HS-27A (cell line): ENCODE measurements at places on chromosomes 11 and 22.

- no peak for DNase-seq
These were observed 160.7 kb downstream of the ARHGAP42 start for GRCh38 chr11:100847696-100848216.

DNA sequence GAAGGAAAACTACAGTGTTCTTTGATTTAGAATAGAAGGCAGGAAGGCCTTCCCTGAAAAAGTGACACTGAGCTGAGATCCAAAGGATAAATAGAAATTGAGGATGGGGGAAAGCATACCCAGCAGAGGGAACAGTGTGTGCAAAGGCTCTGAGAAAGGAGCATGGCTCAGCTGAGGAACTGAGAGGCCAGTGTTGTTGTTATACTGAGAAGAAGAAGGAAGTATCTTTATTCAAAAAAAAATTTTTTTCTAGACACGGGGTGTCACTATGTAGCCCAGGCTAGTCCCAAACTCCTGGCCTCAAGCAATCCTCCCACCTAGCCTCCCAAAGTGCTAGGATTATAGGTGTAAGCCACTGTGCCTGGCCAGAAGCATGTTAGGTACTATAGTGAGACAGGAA lies 3.5 kb upstream of the PIK3C2A start:
- DNase-seq = no peak

DNA sequence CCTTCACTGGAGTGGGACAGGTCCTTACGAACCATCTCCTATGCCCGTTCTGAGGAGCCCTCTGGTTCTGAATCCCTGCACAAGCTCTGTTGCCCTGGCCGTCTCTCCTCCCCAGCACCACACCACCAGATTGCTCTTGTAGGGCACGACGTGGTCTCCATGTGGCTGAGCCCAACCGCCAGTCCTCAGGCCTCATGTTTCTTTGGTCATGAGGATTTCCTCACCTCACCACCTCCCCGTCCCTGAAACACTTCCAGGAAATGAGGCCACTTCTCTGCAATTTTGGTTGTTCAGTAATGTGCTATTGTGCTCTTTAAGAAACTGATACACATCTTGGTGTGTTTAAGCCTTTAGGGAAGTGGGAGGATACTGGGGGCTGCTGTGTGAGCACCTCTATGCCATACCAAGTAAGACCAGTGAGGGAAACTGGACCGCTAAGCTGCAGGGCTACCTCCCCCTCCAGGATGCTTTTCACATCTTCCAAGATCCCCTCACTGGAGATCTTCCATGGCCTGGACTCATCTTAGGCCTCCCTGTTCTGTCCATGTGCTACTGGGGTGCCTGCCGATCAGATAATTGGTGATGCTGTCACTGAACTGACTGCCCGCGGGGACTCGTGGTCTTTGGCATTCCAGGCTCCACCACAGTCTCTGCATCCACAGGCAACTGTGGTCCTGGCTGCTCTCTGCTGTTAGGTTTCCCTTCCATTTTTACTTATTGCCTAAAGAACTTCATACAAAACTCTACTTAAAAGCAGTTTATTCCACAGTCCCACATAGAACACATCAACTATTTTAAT lies 21.9 kb downstream of the DRICH1 start:
- DNase-seq = no peak

DNA sequence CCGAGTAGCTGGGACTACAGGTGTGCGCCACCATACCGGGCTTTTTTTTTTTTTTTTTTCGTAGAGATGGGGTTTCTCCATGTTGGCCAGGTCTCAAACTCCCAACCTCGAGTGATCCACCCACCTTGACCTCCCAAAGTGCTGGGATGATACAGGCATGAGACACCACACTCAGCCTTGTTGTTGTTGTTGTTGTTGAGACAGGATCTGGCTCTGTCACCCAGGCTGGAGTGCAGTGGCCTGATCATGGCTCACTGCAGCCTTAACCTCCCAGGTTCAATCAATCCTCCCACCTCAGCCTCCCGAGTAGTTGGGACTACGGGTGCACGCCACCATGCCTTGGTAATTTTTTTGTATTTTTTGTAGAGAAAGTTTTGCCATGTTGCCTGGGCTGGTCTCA lies 23.4 kb upstream of the CLDN5 start:
- DNase-seq = no peak

- DNase-seq = no peak
These were observed 77.0 kb downstream of the CD44 start for GRCh38 chr11:35215945-35216344.

DNA sequence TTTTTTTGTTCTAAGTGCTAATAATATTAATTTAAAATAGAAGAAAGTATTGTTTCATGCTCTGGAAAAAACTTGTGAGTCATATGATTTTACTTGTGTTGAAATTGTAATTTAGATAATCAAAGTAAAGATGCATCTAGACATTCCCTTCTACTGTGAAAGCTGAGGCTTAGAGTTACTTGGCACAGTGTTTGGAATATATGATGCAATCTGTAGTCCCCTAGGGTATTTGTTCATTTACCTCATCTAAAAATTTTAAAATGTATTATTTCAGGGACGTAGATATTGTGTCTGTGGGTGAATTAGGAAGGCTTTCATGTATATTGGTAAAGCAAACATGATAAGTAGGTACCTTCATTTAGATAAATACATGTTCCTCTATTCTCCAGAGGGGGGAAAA lies 793.5 kb upstream of the CNTN5 start:
- DNase-seq = no peak

- DNase-seq = peak; percentile 38
These were observed 28.0 kb downstream of the ZC3H12C start for GRCh38 chr11:110121204-110121603.

- DNase-seq = no peak
These were observed 150.1 kb downstream of the TENM4 start for GRCh38 chr11:79290761-79291160.

DNA sequence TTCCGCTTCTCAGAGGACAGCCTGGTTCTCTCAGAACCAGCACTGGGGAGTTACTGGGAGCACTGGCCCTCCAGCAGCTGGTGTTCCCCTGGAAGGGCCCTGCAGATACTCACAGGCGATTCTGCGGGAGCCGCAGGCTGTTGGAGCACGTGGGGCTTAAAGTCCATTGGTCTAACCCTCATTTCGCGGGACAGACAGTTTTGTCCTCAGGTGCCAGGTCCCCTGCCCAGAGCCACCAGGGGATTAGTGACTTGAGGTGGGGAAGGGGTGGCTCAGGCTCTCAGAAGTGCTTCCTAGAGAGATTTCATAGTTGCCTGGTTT lies 53.9 kb downstream of the CACNA1I start:
- DNase-seq = no peak

DNA sequence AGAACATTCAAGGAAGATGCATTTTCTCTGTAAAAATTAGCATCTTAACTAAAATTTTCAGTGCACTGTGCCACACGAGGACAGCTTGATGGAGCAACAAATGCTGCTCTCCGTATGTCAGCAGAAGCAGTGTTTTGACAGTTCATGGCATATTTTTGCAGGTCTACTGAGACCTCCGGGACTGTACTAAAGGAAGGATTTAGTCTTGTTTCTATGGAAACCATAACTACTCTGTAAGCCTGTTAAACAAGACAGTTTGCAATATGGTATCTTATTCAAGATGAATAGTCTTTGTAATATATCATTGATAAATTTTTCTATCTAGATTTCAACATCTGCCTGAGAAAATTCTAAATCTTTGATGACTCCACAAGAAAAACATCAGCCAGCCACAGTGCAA lies 184.0 kb upstream of the GUCY1A2 start:
- DNase-seq = no peak

DNA sequence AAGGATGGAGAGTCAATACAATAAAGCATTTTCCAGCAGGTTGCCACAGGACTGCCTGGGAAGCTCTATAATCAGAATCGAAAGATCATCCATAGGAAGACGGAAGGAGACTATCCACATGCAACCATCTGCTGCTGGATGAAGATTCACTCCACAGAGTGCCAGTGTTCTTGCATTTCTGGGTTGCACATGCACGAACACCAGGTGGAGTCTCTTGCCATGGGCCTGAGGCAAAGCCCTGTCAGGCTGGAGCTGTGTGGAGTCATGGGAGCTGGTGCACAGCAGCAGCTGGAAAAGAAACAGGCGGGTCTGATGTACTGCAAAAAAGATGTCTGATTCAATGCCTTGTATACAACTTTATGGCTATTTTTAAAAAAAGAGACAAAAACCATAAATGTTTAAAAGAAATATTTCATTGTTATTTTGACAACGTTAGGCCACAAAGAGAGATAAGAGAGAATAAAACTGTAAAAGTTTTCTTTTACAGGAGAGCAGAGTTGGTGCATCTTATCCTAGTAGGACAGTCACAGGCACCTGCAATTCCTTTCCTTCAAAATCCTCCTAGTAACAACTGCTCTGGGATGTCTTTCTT lies 12.9 kb upstream of the FAT3 start:
- no peak for DNase-seq

DNA sequence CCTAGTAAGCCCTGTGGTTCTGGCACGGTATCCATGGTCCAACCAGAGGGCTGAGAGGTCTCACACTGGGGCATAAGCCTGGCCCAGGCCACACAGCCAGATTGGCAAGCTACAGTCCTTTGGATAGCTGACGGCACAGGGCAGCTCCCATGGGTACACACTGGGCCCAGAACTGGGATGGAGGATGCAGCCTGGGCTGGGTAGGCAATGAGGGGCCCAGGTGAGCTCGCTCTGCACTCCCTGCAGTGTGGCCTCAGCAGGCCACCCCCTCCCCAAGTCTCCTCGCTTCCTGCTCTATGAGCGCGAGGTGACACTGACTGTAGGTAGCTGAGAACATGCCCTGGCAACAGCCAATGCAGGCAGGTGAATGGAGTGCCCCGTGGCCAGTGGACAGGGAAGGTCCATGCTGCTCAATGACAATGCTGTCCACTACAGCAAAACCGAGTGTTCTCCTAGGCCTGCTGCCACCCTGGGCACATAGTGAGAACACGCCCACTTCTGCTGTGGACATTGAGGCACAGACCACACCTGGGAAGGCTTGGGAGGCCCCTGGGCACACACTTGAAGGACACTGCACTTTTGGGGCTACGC lies 3.8 kb downstream of the ARVCF start:
- no peak for DNase-seq

DNA sequence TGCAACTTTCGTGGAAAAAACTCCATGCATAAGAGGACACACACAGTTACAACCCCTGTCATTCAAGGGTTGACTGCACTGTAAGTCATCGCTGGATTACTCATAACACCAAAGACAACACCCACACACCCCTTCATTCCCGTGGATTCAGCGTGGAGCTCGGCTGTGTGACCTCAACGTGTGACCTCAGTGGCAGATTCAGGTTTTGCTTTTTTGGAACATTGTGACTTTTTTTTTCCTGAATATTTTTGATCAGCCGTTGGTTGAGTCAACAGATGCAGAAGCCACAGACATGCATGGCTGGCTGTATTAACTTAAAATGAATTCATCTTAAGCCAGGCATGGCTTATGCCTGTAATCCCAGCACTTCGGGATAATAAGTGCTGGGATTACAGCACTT lies 19.7 kb upstream of the MUC5AC start:
- DNase-seq = peak; percentile 66

DNA sequence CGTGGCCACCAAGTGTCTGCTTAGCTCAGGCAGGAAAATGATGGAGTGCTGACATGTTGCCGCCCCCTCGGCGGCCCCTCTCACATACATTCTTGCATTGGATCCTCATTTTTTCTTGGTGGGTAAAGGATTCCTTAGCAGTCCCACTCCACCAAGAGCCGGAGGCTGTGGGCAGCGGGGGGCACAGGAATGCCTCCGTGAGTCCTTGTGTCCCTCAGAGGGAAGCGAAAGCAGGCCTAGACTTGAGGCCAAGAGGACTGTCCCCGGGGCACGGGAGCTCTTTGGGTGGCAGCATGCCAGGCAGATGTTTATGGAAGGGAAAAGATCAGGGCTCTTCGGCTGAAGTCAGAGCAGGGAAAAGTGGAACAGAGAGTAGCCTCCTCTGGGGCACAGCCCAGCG lies 21.6 kb downstream of the LRFN4 start:
- DNase-seq = no peak

GRCh38 chr11:103433386-103434072 lies 324.3 kb downstream of the DYNC2H1 start:
- no peak for DNase-seq

GRCh38 chr22:16935209-16935608 lies 72.8 kb downstream of the GAB4 start:
- DNase-seq = no peak

DNA sequence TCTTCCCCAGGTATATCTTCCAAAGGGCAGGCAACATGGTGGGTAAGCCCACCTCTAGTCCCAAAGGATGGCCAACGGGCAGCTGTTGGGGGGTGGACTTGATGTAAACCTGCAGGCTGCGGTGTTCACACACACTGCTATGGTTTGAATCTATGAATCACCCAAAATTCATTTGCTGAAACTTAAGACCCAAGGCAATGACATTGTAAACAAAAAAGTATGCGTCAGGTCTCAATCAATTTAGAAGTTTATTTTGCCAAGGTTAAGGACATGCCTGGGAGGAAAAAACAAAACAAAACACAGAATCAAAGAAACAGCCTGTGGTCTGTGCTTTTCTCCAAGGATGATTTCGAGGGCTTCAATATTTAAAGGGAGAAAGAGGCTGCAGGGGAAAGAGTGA lies 18.3 kb downstream of the RCN1 start:
- DNase-seq = no peak

DNA sequence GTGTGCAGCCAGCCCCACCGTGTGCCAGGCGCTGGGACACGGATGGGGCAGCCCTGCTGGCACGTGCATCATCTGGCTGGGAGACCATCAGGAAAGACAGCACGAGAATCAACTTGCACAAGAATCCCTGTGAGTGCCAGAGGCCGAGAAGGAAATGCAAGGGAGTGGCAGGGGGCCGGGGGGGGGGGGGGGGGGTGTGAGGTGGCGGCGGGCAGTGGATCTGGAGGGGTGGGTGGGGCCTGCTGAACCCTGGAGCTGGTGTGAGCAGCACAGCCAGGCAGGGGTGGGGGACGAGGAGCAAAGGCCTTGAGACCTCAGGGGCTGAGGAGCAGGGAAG lies 14.0 kb upstream of the FLRT1 start:
- no peak for DNase-seq

GRCh38 chr11:123069908-123070821 lies 8.2 kb upstream of the HSPA8 start:
- DNase-seq = no peak

DNA sequence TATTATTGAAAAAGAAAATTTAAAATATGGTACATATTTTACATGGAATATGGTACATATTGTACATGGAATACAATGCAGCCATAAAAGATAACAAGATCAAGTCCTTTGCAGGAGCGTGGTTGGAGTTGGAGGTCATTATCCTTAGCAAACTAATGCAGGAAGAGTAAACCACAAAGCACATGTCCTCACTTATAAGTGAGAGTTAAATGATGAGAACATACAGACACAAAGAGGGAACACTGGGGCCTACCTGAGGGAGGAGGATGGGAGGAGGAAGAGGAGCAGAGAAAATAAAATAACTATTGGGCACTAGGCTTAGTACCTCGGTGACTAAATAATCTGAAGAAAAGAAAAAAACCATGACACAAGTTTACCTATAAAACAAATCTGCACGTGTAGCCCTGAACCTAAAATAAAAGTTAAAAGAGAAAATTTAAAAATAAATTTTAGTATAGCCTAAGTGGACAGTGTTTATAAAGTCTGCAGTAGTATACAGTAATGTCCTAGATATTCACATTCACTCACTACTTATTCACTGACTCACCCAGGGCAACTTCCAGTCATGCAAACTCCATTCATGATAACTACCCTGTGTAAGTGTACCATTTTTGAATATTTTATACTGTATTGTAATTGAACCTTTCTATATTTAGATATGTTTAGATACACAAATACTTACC lies 204.4 kb downstream of the FAM76B start:
- DNase-seq = peak; percentile 53
